Aorta (tissue), 5 donors: ENCODE measurements at places on chromosomes 6 and 20. TPM values are rescaled to one million over a fixed set of nuclear protein-coding genes. Genes with fewer than 3 reads are reported as not detected.

FAM135A gene
- total RNA-seq = 25.7 TPM

TIAM2 gene
- total RNA-seq = 19.9 TPM

- H3K4me3 ChIP-seq = no peak overlapping the region
- no peak overlapping the region for H3K27ac ChIP-seq
- H3K4me1 ChIP-seq = no peaks in the 10 kb centered on the region
- H3K27me3 ChIP-seq = no peaks in the 10 kb centered on the region
- no peaks in the 10 kb centered on the region for H3K36me3 ChIP-seq
- DNase-seq = no peak
These were observed 52.2 kb downstream of the FAM83B start for GRCh38 chr6:54898767-54899166.

DNA sequence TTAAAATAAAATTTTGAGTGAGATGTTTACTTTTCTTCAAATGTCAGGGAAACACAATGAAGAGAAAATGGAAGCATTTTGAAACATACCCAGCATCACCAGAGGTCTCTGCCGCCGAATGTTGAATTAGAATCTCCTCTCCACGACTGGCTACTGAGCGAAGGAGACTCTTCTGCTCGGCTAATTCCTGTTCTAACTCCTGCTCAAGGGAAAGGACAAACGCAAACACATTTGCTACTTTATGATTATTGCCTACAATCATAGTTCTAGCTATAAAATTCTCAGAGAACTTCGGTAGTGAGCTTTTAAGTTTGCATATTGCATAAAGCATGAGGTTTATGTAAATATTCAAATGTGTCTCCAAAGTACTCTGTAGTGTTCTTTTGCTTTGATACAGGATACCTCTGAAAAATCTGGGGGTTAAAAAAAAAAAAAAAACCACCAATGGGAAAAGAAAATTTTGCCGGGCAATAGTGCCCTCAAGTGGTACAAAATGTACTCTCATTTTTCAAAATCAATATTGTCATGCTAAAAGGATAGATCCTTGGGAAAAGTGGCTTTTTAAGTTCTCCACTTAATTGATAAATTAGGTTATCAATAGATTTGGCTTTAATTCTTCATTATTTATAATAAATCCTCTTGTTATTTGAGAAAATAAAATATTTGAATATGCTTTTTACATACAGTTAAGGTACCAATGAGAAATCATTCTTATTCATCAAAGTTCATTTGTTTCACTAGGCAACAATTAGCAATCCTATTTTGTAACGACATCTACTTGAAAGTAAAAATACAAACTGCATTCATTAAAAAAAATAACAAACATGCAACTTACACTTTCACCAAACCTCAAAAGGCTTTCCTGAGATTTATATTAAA, 369.0 kb downstream of the SYNE1 start:
- no peak overlapping the region for H3K4me3 ChIP-seq
- H3K27me3 ChIP-seq = no peaks in the 10 kb centered on the region
- no peak for DNase-seq
- H3K4me1 ChIP-seq = peaks cover 5% of the 10 kb centered on the region
- peaks cover 4% of the 10 kb centered on the region for H3K36me3 ChIP-seq

- H3K36me3 ChIP-seq = no peaks in the 10 kb centered on the region
- no peak overlapping the region for H3K27ac ChIP-seq
- no peak for DNase-seq
- no peaks in the 10 kb centered on the region for H3K27me3 ChIP-seq
These were observed 69.4 kb upstream of the MYLIP start for GRCh38 chr6:16059496-16059895.

DNA sequence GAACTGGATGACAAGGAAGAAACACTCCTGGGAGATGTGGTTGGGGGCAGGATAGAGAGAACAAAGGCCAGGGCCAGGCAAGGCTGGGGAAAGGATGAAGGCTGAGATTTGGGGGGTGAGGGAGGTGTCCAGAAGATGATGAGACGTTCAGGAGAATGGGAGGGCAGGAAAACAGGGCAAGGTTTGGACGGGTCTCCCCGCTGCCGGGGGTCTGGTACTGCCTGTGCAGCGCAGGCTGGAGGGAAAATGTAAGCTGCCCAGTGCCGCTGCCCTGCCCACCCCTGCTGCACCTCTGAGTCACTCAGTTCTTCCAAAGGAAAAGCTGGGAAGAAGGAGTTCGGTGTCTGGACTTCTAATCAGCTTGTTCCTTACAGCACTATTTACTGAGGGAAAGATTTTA, 130.9 kb downstream of the DTNBP1 start:
- H3K27me3 ChIP-seq = no peaks in the 10 kb centered on the region
- no peaks in the 10 kb centered on the region for H3K4me1 ChIP-seq
- DNase-seq = no peak
- no peak overlapping the region for H3K27ac ChIP-seq
- H3K36me3 ChIP-seq = peaks cover 7% of the 10 kb centered on the region

GRCh38 chr6:811831-812230, 118.9 kb upstream of the EXOC2 start:
- DNase-seq = no peak
- H3K27ac ChIP-seq = no peak overlapping the region

GRCh38 chr6:125050663-125051318, 88.6 kb downstream of the RNF217 start:
- peaks cover 2% of the 10 kb centered on the region for H3K4me1 ChIP-seq
- no peak overlapping the region for H3K4me3 ChIP-seq
- H3K27me3 ChIP-seq = no peaks in the 10 kb centered on the region
- H3K36me3 ChIP-seq = no peaks in the 10 kb centered on the region
- DNase-seq = no peak
- no peak overlapping the region for H3K27ac ChIP-seq

DNA sequence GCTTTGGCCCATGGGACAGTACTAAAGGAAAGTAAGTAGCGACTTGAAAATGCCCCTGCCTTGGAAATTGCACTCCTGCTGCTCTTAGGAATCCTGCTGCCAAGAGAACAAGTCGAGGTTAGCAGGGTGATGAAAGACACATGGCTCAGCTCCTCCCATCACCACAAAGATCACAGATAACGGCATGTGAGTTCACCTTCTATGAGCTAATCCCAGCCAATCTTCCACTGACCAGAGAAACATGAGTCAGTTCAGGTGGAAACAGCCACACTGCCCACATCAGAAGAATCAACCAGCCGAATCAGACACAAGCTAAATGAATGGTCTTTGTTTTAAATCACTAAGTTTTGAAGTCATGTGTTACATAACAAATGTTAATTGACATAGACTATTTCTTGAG, 106.3 kb downstream of the PRKN start:
- no peak for DNase-seq
- H3K27me3 ChIP-seq = no peaks in the 10 kb centered on the region
- no peaks in the 10 kb centered on the region for H3K36me3 ChIP-seq
- no peak overlapping the region for H3K4me3 ChIP-seq
- H3K4me1 ChIP-seq = no peaks in the 10 kb centered on the region

DNA sequence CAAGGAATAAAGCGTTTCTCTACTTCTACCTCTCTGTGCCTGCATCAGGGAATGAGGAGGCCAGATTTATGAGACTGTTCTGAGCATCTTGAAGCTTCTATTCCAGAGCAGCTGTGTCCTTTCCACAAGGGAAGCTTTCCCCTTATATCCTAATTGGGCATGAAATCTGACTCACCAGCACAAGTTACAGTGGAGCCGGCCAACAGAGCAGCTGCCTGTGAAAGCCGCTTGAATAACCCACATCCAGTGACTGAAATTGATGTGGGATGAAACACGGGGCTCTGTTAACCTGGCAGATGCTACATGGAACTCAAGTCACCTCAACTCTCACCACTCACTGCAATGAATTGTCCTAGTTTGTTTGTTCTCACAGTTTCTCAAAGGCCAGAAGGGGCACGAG, 400.3 kb downstream of the TFAP2A start:
- H3K4me3 ChIP-seq = no peak overlapping the region
- H3K27ac ChIP-seq = no peak overlapping the region
- no peaks in the 10 kb centered on the region for H3K27me3 ChIP-seq

GRCh38 chr6:107274288-107274687, 159.0 kb upstream of the BEND3 start:
- H3K27me3 ChIP-seq = no peaks in the 10 kb centered on the region
- H3K4me1 ChIP-seq = no peaks in the 10 kb centered on the region
- no peak overlapping the region for H3K4me3 ChIP-seq
- no peak overlapping the region for H3K27ac ChIP-seq
- no peak for DNase-seq

DNA sequence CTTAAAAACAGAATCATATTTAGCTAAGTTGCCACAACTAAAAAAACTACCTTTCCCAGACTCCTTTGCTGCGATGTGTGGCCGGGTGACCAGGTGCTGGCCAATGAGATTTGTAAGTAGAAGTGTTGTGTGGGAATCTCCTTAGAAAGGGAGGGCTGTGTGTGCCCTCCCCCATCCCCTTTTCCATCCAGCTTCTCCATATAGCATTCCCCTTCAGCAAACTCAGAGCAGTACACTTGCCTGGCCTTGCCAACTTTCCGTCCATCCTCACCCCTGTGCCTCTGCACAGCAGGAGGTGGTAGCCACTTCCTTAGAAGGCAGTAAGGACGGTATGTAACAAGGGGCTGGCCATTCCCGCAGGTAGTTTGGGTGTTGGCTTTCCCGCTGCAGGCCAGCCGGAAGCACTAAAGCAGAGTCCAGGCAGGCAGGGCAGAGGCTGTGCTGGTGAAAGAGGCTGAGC, 22.3 kb upstream of the KCNK16 start:
- H3K4me1 ChIP-seq = no peaks in the 10 kb centered on the region
- H3K36me3 ChIP-seq = no peaks in the 10 kb centered on the region
- no peak for DNase-seq

- H3K36me3 ChIP-seq = no peaks in the 10 kb centered on the region
- no peak overlapping the region for H3K27ac ChIP-seq
- H3K27me3 ChIP-seq = no peaks in the 10 kb centered on the region
- H3K4me1 ChIP-seq = no peaks in the 10 kb centered on the region
- DNase-seq = peak; percentile 79
These were observed 49.5 kb downstream of the TOX2 start for GRCh38 chr20:43963872-43964791.

DNA sequence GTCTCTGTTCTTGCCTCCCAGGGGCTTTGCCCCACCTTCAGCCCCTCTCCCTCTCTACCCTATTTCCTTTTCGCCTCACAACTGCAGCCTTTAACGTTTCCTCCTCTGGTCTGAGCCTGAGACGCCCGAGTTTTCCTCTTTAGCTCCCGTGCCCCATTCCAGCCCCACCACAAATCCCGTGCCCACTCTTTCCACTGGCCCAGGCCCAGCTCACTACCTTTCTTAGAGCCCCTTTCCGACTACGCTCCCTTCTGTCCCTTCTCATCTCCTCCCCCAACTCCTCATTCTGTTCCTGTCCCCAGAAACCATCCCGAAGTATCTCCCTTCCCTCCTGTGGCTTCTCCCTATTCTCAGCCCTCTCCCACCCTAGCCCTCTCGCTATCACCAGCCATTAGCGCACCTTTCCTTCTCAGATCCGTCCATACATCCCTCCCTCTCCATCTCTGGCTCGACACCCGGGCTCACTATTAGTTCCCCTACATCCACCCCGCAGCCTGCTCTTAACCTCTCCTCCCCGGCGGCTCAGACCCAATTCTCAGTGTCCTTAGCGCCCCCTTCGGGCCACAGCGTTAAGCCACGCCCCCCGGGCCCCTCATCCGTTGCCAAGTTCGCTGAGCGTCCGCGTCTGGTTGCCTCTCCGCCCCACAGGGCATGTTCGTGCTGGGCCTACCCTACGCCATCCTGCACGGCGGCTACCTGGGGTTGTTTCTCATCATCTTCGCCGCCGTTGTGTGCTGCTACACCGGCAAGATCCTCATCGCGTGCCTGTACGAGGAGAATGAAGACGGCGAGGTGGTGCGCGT, 2.7 kb downstream of the SLC32A1 start:
- no peaks in the 10 kb centered on the region for H3K4me1 ChIP-seq
- no peak overlapping the region for H3K27ac ChIP-seq
- no peaks in the 10 kb centered on the region for H3K27me3 ChIP-seq
- H3K36me3 ChIP-seq = no peaks in the 10 kb centered on the region
- H3K4me3 ChIP-seq = no peak overlapping the region

DNA sequence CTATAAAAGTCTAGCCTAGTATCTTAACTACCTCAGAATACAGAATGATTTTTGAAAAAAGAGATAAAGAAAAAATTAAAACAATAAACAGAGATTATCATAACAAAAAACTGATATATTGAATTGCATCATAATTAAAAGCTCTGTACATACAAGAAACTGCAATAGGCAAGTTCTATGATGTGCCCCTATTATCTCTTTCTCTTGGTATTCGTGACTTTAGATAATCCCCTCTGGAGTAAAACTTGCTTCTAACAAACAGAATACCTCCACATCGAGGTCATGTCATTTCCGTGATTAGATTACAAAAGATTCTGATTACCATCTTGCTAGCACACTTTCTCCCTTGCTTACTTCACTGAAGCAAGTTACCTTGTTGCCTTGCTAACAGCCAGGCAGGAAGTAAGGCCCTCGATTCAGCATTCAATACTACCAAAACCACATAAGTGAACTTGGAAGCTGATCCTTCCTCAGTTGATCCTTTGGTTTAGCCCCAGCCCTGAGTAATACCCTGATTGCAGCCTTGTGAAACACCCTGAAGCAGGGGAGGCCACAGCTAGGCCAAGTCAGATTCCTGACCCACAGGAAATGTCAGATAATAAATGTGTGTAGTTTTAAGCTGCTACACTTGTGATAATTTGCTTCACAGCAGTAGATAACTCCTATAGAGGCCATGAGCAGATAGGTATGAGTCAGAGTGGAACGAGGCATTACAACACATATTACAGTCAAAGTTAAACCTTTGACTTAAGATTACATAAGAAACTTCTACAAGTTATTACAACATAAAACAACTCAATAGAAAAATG, 53.7 kb upstream of the TMX4 start:
- no peaks in the 10 kb centered on the region for H3K36me3 ChIP-seq
- H3K27me3 ChIP-seq = no peaks in the 10 kb centered on the region
- no peak overlapping the region for H3K27ac ChIP-seq
- H3K4me3 ChIP-seq = no peak overlapping the region
- H3K4me1 ChIP-seq = no peaks in the 10 kb centered on the region
- no peak for DNase-seq

GRCh38 chr20:59571151-59571550, 33.2 kb upstream of the PHACTR3 start:
- no peaks in the 10 kb centered on the region for H3K27me3 ChIP-seq
- no peak overlapping the region for H3K27ac ChIP-seq
- H3K4me3 ChIP-seq = no peak overlapping the region
- DNase-seq = no peak

- no peak overlapping the region for H3K4me3 ChIP-seq
- no peak for DNase-seq
- H3K36me3 ChIP-seq = no peaks in the 10 kb centered on the region
These were observed 110.5 kb downstream of the LRFN2 start for GRCh38 chr6:40476673-40477072.

- H3K4me3 ChIP-seq = no peak overlapping the region
- no peaks in the 10 kb centered on the region for H3K27me3 ChIP-seq
- peaks cover 7% of the 10 kb centered on the region for H3K4me1 ChIP-seq
These were observed 5.9 kb upstream of the TCP11 start for GRCh38 chr6:35147026-35147425.

GRCh38 chr20:58463256-58463655, 51.9 kb downstream of the APCDD1L start:
- no peaks in the 10 kb centered on the region for H3K4me1 ChIP-seq
- H3K4me3 ChIP-seq = no peak overlapping the region
- no peaks in the 10 kb centered on the region for H3K36me3 ChIP-seq
- no peak overlapping the region for H3K27ac ChIP-seq
- DNase-seq = no peak
